Activated CD8-positive, alpha-beta memory T cell treated with anti-CD3 and anti-CD28 coated beads, Interleukin-2, amount 50 U/mL, for 48 hours (primary cell): ENCODE measurements at places on chromosomes 3 and 15.

- no peak for DNase-seq
Observed at GRCh38 chr15:42836251-42836650, 84.3 kb downstream of the TTBK2 start.

- DNase-seq, result no peak
Observed at GRCh38 chr3:22383285-22383684, 632.3 kb upstream of the ZNF385D start.

GRCh38 chr15:59996298-59997041, 7.6 kb upstream of the FOXB1 start:
- peak; percentile 57 for DNase-seq

- DNase-seq, result no peak
Observed at GRCh38 chr3:182414586-182414985, 378.7 kb upstream of the ATP11B start.

DNA sequence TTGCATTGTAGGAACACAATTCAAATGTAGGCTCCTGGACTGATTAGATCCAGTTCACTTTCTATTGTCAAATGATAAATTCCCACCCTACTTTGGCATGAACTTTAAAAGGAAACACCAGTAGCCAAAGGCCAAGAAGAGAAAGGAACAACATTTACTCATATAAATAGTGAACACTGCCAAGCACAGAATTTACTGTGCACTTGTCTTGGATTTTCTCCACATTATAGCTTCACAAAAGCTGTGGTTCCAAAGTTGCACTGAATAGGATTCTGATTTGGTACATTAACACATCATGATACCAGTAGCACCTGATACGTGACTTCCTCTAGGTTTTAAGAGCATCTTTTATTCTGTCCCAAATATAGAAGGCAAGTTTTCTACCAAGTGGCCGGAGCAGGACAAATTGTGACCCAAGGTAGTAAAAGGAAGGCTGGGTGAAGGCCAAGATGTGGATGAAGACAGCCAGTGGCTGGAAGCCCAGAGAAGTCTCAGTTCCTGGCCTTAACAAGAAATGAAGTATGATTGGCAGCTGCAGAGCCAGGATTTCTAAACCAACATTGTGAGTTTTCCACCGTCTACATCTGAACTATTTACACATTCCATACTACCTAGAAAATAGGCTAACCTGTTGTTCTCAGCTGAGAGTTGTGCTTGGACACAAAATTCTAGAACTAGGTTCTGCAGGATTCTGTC, 206.7 kb downstream of the THRB start:
- DNase-seq, result no peak

DNA sequence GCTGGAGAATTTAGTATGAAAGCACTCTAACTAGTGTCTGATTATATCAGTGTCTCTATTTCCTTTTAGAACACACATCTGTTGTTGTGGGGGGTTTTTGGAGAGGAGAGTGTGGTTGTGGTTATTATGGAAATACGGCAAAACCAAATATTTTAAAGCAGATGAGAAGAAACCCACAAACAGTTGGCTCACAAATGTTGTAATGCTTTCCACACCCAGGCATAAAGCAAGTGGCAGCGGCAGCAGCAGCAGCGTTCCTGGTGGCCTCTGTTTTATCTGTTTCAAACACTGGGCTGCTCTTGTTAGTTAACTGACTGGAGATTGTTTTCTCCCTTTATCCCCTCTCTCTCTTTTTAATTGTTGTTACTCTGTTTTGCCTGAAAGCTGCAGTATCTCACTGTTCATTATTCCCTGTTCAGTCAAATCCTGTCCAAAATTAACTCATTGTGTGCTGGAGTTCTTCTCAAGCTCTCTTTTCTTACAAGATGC, 1045.5 kb upstream of the NR2F2 start:
- DNase-seq, result no peak

DNA sequence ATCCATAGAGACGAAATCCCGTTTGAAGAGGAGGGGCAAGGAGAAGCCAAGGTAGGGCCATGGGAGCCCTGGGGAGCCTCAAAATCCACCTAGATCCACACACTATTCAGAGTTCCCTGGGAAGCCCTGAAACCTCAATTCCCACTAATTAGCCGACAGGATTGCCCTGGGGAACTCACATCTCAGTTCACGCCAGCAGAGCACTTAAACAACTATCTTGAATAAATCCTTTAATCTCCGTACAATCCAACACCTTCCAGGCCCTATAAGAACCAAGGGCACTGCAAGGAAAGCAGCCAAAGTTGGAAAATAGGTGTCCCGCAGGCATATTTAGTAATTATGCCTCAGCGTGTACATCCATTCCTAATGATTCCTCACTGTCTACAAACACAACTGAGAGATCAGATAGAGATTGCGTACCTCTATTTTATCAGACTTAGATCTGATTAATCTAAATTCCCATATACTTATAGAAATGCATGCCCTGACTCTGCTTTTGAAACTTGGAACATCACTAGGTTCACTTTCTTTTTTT, 25.6 kb upstream of the EIF4A2 start:
- no peak for DNase-seq
